ENCODE measurements at places on chromosomes 1 and 21. TPM values are rescaled to one million over a fixed set of nuclear protein-coding genes. Genes with fewer than 3 reads are reported as not detected.

GRCh38 chr1:119286587-119287181 is 81.9 kb upstream of the HAO2 start:
- DNase-seq: no peak

- DNase-seq: no peak
Observed at GRCh38 chr1:40868051-40868723, 6.0 kb upstream of the CITED4 start.

GRCh38 chr1:228988664-228989063 is 253.4 kb downstream of the RHOU start:
- no peak for DNase-seq

DNA sequence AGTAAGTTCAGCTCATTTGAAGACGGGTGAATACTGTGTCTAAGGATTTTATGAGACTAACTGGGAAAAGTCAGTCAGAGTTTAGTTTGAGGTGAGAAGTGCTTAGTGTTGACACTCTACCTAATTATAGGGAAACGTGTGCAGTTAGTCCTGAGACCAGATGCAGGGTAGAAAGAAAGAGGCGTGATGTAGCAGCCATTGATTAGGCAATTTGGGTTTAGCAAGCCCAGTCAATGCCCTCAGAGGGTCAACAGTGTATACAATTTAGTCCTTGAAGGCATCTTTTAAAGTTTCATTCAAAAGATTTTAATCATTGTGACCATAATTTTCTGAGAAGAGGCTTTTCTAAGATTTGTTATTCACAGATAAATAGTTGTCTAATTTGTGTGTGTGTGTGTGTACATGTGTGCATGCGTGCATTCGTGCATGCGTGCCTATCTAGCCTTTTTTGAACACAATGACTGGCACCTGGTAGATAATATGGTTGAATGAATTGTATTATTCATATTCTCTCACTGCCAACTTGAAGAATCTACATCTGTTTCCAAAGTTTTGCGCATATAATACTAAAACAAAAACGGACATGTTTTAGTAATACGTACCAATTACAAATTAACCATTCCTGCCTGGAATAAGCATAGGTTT is 332.9 kb downstream of the SRGAP2C start:
- no peak for DNase-seq

DNA sequence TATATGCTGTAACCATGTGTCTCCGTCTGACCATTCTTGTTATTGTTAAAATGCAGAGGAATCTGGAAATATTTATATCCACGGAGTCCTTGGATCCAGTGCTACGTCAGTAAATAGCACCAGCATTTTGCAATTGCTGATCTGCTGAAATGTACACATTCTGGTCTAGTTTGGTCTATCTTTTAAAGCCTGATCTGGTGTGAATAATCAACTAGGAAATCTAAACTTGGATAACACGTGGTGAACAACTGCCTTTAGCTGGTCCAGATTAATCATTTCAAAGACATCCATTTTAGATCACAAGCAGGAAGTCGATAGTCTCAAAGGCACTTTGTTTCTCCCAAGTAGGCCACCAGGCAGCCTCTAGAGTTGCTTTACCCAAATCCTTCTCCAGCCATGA is 32.6 kb downstream of the PDPN start:
- DNase-seq: no peak

The OR14K1 gene
- total RNA-seq: not detected

DNA sequence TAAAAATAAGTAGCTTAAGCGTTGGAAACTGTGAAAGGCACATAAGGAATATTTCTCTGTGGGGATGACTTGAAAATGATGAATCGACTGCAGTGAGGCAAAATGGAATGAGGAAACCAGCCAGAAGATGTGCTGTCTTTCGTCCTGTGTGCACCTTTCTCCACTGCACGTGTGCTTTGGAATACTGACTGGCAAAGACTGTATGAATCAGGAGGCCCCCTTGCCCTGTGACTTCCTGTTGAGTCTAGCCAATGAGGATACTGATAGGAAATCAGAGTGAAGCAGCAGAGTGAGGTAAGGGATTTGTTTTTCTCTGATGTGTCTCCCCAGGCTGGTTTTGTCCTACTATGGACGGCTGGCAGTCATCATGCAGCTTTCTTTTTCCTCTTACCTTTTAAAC is 118.2 kb upstream of the ADGRL4 start:
- no peak for DNase-seq

The C2CD4D gene
- 1.5 TPM for total RNA-seq

GRCh38 chr1:68811806-68812205 is 314.9 kb upstream of the DEPDC1 start:
- no peak for DNase-seq

The GBP7 gene
- 1.3 TPM for total RNA-seq

- DNase-seq: no peak
Observed at GRCh38 chr1:52145137-52145536, 3.2 kb downstream of the ZFYVE9 start.

Measured in natural killer cell treated with Interleukin-12 subunit alpha and Interleukin-12 subunit beta and Interleukin-15 and Interleukin-18, amount 100 ng/mL, for 72 hours (primary cell).